ENCODE measurements at places on chromosomes 13 and 19. TPM values are rescaled to one million over a fixed set of nuclear protein-coding genes. Genes with fewer than 3 reads are reported as not detected.

- DNase-seq = no peak
These were observed 4.9 kb upstream of the NWD1 start for GRCh38 chr19:16714702-16715287.

GRCh38 chr13:44648392-44649103, 72.4 kb upstream of the TSC22D1 start:
- no peak for DNase-seq

- no peak for DNase-seq
These were observed 784 bp downstream of the PIBF1 start for GRCh38 chr13:72782717-72783116.

- DNase-seq = no peak
These were observed 721.6 kb upstream of the ARGLU1 start for GRCh38 chr13:107289540-107289939.

DNA sequence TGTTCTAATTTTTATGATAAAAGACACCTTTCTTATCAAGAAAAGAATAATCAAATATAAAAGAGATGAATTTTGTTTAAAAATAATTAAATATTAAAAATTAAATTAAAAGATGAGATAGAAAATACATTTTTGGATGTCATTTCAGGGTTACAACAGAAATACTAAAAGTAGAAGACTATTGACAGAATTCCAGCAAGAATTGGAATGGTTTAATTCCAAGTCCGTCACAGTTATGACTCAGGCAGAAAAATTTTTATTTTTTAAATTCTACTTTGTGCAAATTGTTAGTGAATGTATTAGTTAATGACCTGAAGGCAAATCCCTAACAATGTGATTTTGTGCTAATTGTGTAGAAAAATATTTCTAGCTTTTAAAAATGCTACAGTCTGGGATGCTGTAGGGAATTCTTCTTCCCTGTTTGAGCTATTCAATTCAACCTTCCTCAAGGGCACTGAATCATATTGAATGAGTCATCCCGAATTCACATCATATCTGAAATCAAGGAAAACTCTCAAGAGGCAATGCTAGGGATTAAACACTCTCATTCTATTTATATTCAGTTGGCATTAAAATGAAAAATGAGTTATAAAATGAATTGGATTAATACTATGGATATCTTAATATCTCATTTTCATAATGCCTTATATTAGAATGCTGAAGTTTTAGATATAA, 633.5 kb upstream of the ATXN8OS start:
- DNase-seq = no peak

DNA sequence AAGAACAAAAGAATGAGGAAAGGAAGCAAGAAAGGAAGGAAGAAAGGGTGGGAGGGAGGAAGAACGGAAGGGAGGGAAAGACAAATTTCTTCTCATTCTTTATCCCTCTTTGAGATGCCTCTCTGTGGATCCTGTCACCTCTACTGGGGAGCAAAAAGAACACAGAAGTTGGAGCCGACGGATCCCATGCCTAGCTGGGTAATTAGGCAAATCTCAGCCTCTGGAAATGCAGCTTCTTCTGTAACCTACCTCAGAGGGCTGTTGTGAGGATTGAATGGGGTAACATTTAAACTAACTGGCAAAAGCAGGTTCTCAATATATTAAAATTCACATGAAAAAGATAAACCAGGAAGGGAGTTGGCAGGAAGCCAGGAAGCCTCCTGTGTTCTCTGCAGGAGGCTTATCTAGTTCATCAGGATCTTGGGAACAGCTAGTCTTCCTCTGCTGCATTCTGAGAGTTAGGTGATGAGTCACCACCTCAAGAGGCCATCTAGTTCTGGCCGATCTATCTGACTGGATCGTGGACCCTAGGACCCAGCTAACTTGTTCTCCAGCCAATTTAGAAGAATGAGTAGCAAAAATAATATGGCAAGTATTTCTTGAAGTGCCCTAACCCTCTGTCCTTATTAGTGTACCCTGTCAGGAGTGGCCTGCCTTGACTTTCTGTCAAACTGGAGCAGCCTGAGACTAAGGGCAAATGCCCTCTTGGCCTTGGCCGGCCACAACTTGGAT, 15.2 kb upstream of the CPB2 start:
- DNase-seq = no peak

GRCh38 chr13:67651908-67652465, 421.9 kb upstream of the PCDH9 start:
- no peak for DNase-seq

DNA sequence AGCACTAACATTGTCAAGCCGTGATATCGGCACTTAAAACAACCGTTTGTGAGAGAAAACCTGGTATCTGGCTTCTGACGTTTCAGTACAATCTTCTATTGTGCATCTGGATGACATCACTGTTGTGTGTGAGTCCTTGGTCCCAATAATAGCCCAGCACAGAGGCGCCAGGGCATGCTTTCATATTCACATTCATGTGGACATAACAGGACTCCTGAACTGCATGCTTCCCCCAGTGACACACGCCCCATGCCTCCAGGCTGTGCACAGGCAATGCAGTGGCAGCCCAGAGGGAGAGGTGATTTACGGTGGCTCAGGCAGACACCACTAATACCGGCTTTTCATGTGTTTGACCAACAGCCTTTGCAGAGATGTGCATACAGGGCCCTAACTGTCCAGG, 58.1 kb downstream of the MRPL57 start:
- DNase-seq = no peak

DNA sequence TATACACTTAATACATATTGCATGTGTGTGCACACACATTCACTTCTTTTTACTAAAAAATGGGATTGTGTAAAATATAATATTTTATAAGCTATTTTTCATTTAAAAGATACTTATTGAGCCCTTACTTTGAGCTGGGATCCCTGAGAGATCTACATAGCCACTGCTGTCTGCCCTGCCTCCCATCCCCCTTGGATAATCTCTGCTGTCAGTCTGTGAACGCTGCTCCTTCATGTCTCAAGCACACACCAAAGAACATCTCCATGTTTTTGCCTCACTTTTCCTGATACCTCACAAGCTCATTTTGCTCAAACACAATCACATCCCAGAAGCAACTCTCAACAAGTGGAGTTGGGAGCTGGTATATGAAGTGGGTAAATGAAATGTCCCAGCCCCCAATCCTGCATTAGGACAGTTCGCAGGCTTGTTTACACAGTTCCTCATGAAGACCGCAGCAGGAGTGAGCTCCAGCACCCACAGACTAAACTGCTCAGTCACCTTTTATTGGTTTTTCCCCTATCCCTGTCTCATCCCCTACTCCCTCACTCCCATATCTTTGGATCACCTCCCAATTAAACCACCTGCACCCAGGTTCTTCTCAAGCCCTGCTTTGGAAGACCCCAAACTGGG, 108.3 kb upstream of the FRY start:
- no peak for DNase-seq

DNA sequence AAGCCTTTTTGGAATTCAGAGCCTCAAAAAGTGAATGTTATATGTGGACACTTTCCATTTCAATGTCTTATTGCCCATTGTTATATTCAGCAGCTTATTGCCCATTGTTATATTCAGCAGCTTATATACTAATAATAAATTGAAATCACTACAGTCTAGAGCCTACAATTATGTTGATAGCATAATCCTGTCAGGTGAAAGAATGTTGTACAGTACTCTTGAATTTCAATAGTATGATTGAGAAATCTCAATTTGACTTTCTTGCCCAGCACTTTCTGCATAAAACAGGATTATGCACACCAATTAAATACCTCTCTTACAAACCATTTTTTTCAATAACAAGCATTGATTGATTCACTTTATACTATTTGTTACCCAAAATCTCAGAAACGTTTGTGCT, 260.8 kb downstream of the PCDH9 start:
- DNase-seq = no peak

Gene C19orf85
- polyA plus RNA-seq = not detected

Gene CRLF1
- polyA plus RNA-seq = 6.6 TPM

DNA sequence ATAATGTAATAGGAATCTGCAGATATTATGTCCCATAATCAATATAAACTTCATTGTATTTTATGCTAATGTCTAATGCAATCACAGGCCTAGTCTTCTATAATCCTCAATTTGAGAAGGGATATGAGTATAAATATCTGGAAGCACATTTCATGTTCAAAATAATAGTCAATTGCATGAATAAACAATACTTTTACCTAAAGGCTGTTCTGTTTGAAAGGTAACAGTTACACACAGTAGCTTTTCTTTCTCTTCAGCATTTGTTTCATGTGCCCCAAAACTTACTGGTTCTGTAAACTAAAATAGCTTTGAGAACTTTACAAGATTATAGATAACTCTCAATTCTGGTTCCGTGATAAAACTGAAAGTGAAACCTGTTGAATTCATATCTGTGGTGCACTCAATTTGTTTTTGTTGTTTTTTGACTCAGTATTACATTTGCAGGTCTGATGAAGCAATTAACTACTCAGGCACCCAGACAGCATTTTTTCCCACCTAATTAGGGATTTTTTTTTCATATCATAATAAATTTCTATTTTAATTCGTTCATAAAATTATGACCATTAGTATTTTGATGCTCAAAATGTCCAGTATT, 1193.8 kb downstream of the SLITRK1 start:
- DNase-seq = no peak

GRCh38 chr19:30406220-30407067, 34.3 kb downstream of the ZNF536 start:
- DNase-seq = no peak

DNA sequence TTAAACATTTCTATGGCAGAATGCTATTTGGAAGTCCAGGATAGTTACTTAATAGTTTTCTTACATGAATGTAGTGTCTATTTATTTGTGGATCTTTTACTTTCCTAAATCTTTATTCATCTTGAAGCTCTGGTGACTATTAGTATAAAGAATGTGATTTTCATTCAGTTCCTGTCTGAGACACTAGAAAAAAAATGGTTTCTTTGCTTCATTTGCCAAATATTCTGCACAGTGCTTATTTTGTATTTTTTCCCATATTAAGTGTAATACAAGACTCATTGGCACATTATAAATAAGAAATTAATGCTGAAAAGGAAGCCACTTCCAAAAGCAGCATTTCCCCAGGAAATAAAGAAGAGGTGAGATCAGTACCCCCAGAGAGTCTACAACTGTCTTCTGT, 109.8 kb downstream of the POSTN start:
- DNase-seq = no peak

Gene ANGPTL8
- polyA plus RNA-seq = not detected

DNA sequence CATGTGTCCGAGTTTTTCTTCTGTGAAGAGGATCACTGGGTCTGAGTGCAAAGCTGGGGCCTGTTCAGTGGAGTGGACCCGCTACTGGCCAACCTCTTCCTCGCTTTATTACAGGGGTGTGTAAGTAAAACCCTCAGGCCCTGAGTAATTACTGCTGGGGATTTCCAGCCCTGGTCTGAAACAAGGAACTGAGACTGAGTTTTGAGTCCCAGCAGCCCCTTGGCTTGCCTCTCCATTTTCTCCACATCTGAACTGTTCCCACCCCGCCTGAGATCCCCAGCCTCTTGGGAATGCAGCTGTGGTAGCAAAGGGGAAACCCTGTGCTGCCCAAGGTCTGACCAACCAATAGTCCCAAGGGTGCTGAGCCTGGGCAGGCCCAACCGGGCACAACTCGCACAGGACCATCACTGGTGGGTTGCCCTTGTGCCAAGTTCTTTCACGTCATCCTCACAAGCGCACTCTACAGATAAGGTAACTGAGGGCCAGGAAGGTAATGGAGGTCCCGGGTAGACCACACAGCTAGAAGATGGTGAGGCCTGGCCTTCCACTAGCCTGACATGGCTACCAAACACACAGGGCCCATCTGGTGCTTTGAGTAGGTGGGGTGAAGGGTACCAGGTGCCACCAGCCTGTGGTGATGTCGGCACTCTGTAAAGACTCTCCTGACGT, 13.7 kb upstream of the SLC35E1 start:
- no peak for DNase-seq

Gene ZNF575
- polyA plus RNA-seq = 0.09 TPM

DNA sequence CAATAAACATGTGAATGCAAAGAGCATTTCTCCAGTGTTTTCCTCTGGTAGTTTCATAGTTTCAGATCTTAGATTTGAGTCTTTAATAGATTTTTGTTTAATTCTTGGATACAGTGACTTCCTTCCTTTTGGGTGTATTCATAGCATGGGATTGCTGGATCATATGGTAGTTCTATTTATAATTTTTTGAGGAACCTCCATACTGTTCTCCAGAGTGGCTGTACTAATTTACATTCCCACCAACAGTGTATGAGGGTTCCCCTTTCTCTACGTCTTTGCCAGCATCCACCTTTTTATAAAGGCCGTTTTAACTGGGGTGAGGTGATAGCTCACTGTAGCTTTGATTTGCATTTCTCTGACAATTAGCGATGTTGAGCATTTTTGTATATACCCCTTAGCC, 9.3 kb upstream of the CALM3 start:
- DNase-seq = no peak

Gene IL17D
- polyA plus RNA-seq = 0.48 TPM

GRCh38 chr13:19605161-19605955, 28.1 kb upstream of the MPHOSPH8 start:
- no peak for DNase-seq

- no peak for DNase-seq
These were observed 1.3 kb upstream of the LMNB2 start for GRCh38 chr19:2458054-2458453.

- DNase-seq = no peak
These were observed 164.9 kb downstream of the UFM1 start for GRCh38 chr13:38514575-38514974.

DNA sequence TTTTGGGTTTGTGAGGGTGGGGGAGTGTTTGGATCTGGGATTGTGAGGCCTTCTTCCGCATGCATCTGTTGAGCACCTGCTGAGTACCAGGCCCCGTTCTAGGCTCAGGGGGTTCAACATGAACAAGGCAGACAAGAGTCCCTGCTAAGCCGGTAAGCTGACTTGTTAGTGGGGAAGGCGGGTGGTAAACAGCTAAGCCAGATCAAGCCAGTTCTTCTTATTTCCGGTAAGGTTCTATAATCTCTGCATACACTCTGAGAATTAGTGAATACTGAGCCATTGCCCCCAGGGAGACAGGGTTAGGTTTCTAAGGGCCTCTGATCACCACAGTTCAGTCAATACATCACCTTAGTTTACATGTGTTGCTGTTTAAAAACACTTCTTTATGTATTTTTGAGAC, 9.9 kb upstream of the EHD2 start:
- no peak for DNase-seq

Gene ATG4D
- polyA plus RNA-seq = 6.8 TPM

- DNase-seq = no peak
These were observed 11.7 kb downstream of the NDUFB7 start for GRCh38 chr19:14559916-14560775.

- DNase-seq = no peak
These were observed 78.4 kb downstream of the TEX29 start for GRCh38 chr13:111398715-111399299.

Gene PTH2
- not detected for polyA plus RNA-seq

- DNase-seq = no peak
These were observed 104.0 kb downstream of the DGKH start for GRCh38 chr13:42152495-42152894.

Gene POSTN
- 235 TPM for polyA plus RNA-seq

Gene ZNF416
- 2.9 TPM for polyA plus RNA-seq

Gene CGB5
- polyA plus RNA-seq = not detected

- no peak for DNase-seq
These were observed 850 bp downstream of the KLF5 start for GRCh38 chr13:73059460-73060250.

All from BJ (cell line).